Urinary bladder (tissue), 4 donors: ENCODE measurements at places on chromosomes 12 and 14. TPM values are rescaled to one million over a fixed set of nuclear protein-coding genes. Genes with fewer than 3 reads are reported as not detected.

Gene ST8SIA1
- 19.8 TPM for total RNA-seq

Gene PTPRQ
- 16.3 TPM for total RNA-seq

Gene TMEM52B
- 0.11 TPM for total RNA-seq

Gene GPR65
- total RNA-seq = 2.5 TPM

Gene IGF1
- 71.1 TPM for total RNA-seq

Gene GARIN6
- not detected for total RNA-seq

Gene PLEKHH1
- total RNA-seq = 5.1 TPM
